ENCODE measurements at places on chromosomes 13 and 19.

GRCh38 chr13:112893207-112893569, 75.8 kb upstream of the MCF2L start:
- DNase-seq = no peak

DNA sequence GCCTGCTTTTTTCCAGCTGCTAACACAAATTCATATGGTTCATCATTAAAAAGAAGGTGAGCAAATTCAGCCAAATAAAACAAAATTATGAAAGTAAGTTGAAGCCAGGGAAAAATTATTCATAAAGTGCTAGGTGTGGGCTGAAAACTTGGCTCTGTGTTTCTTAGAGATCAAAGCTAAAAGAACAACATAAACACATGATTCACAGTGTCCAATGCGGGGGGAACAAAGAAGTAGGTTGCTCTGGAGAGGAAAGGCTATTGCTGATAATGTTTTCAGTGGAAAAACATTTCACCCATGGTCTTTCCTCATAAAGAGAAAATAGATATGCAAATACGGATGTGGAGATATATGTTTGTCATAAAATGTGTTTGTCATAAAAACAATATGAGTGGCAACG, 1691.5 kb upstream of the SLC10A2 start:
- no peak for DNase-seq

DNA sequence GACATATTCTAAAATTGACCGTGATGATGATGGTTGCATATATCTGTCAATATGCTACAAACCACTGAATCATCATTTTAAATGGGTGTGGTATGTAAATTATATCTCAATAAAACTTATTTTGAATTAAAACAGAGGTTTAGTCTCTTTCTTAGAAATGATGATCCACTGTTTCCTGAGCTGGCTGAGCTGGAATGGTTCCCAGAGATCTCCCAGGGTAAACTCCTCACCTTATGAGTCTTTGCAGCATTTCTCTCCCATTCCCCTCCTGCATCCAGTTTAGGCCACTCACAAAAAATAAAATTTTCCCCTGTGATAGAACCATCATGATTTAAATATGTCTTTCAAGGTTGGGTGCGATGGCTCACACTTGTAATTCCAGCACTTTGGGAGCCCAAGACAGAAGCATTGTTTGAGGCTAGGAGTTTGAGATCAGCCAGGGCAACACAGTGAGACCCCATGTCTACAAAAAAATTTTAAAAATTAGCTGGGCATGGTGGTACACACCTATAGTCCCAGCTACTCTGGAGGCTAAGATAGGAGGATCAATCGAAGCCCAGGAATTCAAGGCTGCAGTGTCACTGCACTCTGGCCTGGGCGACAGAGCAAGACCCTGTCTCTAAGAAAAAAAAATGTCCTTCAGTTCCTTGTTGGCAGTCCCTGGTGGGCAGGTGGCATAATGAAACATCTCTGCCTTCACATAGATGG, 46.1 kb downstream of the FLT1 start:
- no peak for DNase-seq

DNA sequence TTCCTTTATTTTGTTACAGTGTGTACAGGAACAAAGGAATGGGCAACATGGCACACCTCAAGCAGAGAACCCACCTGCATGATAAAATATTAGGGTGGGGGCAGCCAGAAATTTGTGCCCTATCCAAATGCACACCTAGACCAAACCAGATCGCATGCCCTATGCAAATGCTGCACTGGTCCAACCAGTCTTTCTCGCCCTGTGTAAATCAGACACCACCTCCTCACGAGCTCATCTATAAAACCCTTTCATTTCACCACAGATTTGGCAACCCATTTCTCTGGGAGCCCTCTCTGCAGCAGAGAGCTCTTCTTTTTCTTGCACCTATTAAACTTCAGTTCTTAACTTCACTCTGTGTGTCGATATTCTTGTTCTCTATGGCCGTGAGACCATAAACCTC, 1559.2 kb downstream of the SLITRK1 start:
- no peak for DNase-seq

DNA sequence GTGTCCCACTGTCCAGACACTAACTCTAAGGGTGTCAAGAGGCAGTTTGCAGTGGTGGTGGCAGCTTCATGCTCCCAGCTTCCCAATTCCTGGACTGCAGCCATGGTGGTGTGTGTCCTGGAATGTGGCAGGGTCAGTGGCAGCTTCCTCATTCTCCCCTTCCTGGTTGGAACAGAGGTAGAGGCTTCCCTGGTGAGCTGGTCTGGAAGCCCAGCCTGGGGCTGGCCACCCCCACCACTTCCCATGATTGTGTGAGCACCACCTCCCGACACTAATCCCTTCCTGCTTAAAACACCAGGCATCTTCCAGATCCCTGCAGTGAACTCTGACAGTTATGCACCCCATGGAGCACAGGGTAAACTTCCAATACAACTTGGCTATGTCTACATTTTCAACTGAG, 134.9 kb downstream of the RAP2A start:
- DNase-seq = no peak

GRCh38 chr13:82654861-82655855, 1227.1 kb downstream of the SLITRK1 start:
- DNase-seq = no peak

GRCh38 chr19:42197375-42197817, 20.1 kb downstream of the DEDD2 start:
- no peak for DNase-seq

DNA sequence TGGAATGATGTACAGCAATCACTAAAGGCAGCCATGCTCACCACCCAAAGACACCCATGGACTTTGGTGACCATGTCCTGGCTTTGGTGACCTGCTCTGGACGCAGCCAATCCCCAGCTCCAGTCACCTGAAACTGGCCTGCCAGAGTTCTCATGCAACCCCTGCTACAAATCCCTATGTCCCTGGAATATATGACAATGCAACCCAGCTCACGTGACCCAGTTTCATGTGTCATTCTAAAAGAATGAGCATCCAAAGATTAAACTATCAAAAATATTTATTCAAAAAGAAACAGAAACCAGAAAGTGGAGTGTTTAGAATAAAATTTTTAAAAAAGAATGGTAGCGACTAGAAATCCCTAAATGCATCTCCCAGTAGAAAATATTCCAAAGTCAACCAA, 203.3 kb upstream of the IRS2 start:
- no peak for DNase-seq

- no peak for DNase-seq
Measured at GRCh38 chr19:17860331-17860992, 752 bp downstream of the RPL18A start.

DNA sequence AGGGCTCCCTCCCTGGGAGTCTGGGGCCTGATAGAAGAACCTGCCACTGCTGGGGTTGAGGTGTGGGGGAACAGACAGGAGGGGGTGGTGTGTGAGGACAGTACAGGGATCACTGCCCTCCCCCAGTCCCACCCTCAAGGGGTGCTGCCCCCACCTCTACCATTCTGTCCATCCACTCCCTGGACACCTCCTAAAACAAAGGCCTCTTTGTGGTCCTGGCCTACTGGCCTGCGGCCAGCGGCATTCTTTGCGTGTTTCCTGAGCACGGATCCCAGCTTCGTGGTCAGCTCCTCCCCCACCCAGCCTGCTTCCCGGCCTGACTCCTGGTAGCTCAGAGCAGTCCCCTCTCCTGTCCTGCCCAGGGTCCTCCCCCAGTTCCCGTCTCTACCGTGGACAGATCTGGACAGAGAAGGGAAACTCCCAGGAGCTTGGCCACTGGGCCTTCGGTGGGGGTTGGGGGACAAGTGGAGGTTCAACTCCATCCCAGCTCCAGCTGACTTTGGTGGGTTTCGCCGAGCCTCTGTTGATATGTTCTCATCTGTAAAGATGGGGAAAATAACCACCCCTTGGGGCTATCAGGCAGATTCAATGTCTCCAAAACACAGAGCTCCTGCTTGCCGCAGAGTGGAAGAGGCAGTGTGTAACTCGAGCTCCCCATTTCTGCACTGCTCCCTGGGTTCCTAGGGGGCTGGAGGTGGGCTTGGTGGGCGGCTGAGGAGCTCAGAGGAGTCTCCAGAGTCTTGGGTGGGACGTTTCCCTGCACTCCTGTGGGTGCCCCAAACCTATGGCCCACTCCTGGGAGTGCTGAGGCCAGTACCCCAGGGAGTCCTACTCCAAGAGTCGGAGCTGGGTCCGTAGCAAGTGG, 48.7 kb downstream of the LYL1 start:
- no peak for DNase-seq

- no peak for DNase-seq
Measured at GRCh38 chr19:56829596-56829995, 10.9 kb downstream of the PEG3 start.

GRCh38 chr13:33275916-33276315, 9.6 kb downstream of the STARD13 start:
- no peak for DNase-seq

DNA sequence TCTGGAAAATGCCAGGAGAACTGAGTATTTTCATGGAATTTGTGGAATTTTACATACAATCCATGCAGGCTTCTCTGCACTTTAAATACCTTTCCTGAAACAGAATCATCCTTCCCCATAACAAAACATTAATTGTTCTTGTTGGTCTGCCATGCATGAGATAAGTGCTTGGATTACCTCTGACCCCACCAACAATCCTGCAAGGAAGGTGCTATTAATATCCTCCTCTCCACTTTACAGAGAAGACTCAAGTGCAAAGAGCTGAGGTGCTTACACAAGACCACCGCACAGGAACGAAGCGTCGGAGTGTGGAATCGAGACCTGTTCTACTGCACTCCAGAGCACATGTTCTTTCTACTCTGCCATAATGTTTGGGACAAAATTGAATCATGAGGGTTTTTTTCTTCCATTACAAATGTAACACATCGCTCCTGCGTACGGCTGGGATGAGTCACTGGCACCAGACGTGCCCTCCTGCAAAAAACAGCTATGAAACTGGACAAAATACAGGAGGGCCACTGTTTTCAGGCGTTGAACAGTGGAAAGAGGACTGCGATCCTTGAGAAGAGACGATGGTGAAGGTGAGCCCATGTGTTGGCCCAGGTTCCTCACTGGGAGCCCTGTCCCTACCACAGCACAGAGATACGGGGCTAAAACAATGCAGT, 12.9 kb upstream of the LRRC4B start:
- no peak for DNase-seq

- no peak for DNase-seq
Measured at GRCh38 chr13:34942732-34943435, 814 bp downstream of the NBEA start.

- DNase-seq = no peak
Measured at GRCh38 chr13:64640002-64640401, 2590.1 kb downstream of the PCDH9 start.

DNA sequence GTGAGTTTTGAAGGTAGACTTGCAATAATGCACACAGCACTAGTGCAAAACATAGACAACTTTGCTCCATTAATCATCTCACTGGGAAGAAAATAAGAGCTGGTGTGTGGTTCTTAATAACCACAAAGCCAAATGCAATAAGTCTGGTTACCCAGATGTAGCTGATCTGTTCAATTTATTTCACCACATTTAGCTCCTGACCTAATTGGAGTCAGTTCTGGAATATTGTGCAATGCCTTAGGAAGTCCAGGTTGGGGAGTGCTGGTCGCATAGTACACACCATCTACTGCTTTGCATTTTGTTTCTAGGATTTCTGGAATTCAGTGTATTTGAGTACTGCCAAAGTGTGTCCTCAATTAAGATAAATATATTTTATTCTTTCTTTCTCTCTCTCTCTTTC, 483.3 kb upstream of the SPRY2 start:
- no peak for DNase-seq

GRCh38 chr13:25800523-25800922, 251.3 kb downstream of the SHISA2 start:
- no peak for DNase-seq

DNA sequence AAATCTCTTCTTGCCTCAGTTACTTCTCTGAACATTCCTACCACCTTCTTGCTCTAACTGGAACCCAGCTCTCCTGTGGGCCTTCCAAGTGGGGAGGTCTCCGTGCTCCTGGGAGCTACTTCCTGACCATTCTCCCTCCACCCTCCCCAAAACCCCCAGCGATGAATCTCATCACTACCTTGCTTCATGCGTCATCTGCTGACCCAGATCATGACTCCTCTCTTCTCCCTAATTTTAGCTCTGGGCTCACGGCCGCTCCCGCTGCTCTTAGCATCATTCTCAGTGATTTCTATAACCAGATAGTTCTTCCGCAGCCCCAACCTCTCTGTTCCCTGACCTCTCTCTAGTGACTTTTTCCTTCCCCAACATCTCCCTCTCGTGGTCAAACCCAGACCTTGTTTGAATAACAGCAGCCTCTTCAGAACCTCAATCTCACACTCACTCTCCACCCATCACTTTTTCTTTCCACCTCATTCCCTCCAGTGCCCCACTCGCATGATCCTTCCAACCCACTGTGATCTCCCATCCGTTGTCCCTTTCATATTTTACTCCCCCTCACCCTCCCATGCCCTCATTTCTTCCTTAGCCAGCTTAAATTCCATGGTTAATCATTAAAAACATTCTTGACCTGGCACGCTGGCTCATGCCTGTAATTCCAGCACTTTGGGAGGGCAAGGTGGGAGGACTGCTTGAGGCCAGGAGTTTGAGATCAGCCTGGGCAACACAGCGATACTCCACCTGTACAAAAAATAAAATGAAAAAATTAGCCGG, 21.8 kb downstream of the MRPS12 start:
- DNase-seq = no peak

DNA sequence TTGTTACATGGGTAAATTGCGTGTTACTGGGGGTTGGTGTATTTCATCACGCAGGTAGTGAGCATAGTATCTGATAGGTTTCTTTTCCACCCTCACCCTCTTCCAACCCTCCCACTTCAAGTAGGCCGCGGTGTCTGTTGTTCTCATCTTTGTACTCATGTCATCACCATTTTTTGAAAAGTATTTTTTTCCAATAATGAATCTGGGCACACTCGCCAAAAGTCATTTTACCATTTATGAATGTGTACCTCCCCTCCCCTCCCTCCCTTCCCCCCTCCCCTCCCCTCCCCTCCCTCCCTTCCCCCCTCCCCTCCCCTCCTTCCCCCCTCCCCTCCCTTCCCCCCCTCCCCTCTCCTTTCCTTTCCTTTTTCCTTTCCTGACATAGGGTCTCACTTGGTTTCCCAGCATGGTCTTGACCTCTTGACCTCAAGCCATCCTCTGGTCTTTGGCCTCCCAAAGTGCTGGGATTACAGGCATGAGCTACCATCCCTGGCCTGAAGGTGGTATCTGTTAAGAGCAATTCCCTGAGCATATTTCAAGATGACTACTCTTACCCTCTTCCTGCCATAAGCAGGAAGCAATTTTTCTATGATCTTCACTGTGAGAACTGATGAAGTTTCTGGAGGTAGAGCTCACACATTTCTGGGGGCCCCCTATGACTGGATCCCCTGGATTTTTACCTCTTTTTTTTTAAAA, 15.7 kb downstream of the ZNF627 start:
- DNase-seq = no peak

GRCh38 chr19:52398081-52398441, 412 bp downstream of the ZNF528 start:
- DNase-seq = no peak

GRCh38 chr13:74683411-74683810, 549.2 kb upstream of the KLF12 start:
- no peak for DNase-seq
